Smooth muscle cell of trachea (primary cell): ENCODE measurements at places on chromosomes 7 and 10. TPM values are rescaled to one million over a fixed set of nuclear protein-coding genes. Genes with fewer than 3 reads are reported as not detected.

The SPDYE1 gene
- not detected in 2 replicates for total RNA-seq

The MRC1 gene
- total RNA-seq = under 0.01 TPM in 1 of 2 replicates, not detected in the other

The WNT2 gene
- under 0.01 and 1.3 TPM in 2 replicates for total RNA-seq

The HOGA1 gene
- total RNA-seq = 1.3 and 3.3 TPM in 2 replicates

The CPA2 gene
- not detected in 2 replicates for total RNA-seq

The SYT15B gene
- total RNA-seq = not detected in 2 replicates

The ADIRF gene
- 159 and 195 TPM in 2 replicates for total RNA-seq

The GET4 gene
- 27.8 and 28.0 TPM in 2 replicates for total RNA-seq

The ACTA2 gene
- 85.4 and 186 TPM in 2 replicates for total RNA-seq

The GSDME gene
- total RNA-seq = 37.7 and 75.3 TPM in 2 replicates

The LDB1 gene
- total RNA-seq = 28.9 and 68.1 TPM in 2 replicates

The PSAP gene
- total RNA-seq = 738 and 1,900 TPM in 2 replicates

The DOCK4 gene
- 17.0 and 29.5 TPM in 2 replicates for total RNA-seq

The ABCA13 gene
- 2.5 and 5.1 TPM in 2 replicates for total RNA-seq

The CYP3A4 gene
- total RNA-seq = not detected in 2 replicates

The PWWP2B gene
- total RNA-seq = 8.6 and 22.2 TPM in 2 replicates

The FAM107B gene
- 31.6 and 50.0 TPM in 2 replicates for total RNA-seq

The OR2A12 gene
- total RNA-seq = not detected in 2 replicates

The HOXA11 gene
- under 0.01 TPM in 1 of 2 replicates, not detected in the other for total RNA-seq

The HYAL4 gene
- total RNA-seq = 0.17 and 0.44 TPM in 2 replicates

The RASSF4 gene
- 6.4 and 15.1 TPM in 2 replicates for total RNA-seq

The NYAP1 gene
- 1.3 and 3.5 TPM in 2 replicates for total RNA-seq
